Stimulated activated CD4-positive, alpha-beta T cell treated with anti-CD3 and anti-CD28 coated beads, Interleukin-15, amount 100 ng/mL, for 1 hour (primary cell): ENCODE measurements at places on chromosomes 4 and X.

GRCh38 chr4:155759372-155760252, 791 bp downstream of the GUCY1B1 start:
- DNase-seq, result no peak

- DNase-seq, result no peak
Observed at GRCh38 chr4:17709763-17710068, 71.7 kb downstream of the FAM184B start.

DNA sequence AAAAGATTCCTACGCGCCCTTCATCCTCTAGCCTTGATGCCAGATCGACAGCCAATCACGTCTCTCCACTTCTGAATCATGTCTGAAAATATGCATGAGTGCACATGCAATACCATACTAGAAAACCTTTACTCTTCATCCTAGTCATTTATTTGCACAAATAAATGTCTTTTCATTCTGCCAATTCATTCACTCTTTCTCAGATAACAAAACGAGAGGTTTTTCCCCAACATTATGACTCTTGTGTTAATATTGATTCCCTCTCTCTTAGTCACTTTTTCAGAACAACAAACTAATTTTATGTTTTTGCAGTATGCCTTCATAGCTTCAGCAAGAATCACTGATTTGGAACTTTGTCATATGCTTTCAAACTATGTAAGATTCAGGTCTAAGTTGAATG, 549.4 kb upstream of the GALNT7 start:
- no peak for DNase-seq

GRCh38 chr4:147492306-147492705, 11.4 kb downstream of the EDNRA start:
- no peak for DNase-seq

DNA sequence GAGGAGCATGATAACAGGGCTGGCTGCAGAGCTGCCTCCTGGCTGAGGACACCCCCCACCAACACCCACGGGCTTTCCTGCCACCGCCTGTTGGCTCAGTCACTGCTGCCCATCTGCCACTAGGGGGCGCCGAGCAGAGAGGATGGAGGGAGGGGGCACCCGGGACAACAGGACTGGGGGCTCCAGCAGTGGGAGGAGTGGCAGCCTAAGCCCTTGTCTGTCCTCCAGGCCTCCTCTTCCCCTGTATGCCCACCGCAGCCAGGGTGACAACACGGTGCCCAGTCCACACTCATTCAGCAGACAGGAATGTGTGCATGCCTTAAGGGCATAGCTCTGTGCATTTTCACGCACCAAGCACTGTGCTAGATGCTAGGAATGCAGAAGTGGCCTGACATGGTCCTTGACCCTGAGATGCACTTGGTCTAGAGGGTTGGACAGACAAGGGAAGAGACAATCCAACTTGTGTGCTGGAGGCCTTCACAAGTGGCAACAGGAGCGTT, 149.9 kb downstream of the AMMECR1 start:
- DNase-seq, result peak; percentile 12

GRCh38 chr4:5032813-5033212, 13.6 kb upstream of the CYTL1 start:
- DNase-seq, result no peak

DNA sequence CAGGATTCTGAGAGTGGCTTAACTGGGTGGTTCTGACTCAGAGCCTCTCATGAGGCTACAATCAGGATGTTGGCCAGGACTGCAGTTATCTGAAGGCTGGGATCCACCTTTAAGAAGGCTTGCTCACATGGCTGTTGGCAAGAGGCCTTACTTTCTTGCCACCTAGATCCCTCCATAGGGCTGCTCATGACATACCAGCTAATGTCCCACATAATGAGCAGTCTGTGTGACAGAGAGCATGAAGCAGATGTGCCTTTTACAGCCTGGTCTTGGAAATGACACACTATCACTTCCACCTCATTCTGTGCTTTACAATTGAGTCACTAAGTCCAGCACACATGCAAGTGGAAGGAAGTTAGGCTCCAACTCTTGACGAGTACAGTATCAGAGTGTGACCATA, 4.3 kb upstream of the RBM3 start:
- DNase-seq, result no peak

GRCh38 chr4:142367418-142368180, 478.5 kb downstream of the INPP4B start:
- DNase-seq, result no peak

DNA sequence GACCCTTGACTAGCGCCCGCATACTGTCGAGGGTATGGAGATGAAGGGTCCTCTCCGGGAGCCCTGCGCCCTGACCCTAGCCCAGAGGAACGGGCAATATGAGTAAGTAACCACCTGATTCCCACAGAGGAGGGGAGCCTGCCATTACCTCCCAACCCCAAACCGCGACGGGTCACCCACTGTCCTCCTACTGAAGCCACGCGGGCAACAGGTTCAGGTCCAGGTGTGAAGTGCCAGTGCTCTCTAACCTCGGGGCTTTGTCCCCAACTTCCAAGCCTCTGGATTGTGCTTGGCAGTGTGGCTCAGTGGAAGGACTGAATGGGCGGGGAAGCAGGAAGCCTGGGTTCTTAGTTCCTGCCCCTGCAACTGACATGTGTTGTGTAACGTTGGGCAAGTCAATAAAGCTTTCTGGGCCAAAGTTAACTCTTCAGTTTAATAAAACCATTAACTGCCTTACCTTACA, 694 bp downstream of the OCRL start:
- no peak for DNase-seq

DNA sequence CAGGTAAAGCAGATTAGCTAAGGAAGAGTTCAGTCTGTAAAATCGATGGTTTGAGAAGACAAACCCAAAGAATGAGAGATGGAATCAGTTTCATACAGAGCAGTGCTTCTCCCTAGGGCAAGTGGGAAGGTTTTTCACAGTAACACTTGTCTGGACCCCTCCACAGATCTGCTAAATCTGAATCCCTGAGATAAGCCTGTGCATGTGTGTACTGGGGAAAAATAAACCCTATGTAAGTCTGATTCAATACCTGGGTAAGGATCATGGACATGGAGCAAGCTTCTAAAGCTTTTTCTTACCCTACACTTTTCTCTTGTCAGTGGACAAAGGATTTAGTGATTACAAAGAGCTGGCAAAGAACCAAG, 13.6 kb downstream of the ELOVL6 start:
- no peak for DNase-seq

GRCh38 chrX:131752493-131753198, 208.8 kb downstream of the OR13H1 start:
- no peak for DNase-seq

GRCh38 chr4:159235779-159236368, 133.0 kb downstream of the RAPGEF2 start:
- no peak for DNase-seq

- DNase-seq, result no peak
Observed at GRCh38 chr4:87188932-87189331, 31.5 kb downstream of the KLHL8 start.

GRCh38 chr4:183082053-183082452, 17.0 kb upstream of the WWC2 start:
- no peak for DNase-seq

DNA sequence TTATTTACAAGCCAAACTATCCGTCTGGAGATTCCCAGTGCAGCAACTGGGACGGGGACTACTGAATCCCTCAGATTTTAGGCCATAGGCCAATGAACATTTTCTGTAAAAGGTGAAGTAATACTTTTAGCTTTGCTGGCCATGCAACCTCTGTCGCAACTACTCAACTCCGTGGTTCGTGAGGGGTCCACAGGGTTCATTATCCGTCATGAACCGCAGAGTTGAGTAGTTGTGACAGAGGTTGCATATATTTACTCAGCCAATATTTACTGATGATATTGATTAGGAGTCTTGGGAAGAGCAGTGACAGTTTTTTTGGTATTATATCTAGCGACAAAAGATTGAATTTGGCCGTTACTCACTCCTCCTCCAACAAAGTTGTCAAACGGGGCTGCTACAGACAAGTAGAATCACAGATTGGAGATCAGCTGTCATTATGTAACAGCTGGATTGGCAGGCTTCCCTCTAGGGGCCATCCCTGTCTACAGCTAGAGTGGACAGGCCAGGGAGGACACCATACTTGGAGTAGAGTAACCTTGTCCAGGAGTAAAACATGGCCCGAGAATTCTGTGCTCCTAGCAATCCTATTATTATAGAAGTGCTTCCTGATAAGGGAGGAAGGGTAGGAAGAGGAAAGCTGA, 37.2 kb upstream of the CD38 start:
- no peak for DNase-seq

GRCh38 chr4:121076416-121076815, 4.1 kb upstream of the NDNF start:
- DNase-seq, result no peak

- no peak for DNase-seq
Observed at GRCh38 chrX:28979877-28980276, 392.6 kb downstream of the IL1RAPL1 start.

GRCh38 chr4:77920371-77920770, 57.7 kb downstream of the MRPL1 start:
- DNase-seq, result no peak

GRCh38 chrX:139423186-139423585, 107.4 kb upstream of the F9 start:
- no peak for DNase-seq

- DNase-seq, result no peak
Observed at GRCh38 chr4:106647451-106647850, 278.9 kb upstream of the GIMD1 start.

DNA sequence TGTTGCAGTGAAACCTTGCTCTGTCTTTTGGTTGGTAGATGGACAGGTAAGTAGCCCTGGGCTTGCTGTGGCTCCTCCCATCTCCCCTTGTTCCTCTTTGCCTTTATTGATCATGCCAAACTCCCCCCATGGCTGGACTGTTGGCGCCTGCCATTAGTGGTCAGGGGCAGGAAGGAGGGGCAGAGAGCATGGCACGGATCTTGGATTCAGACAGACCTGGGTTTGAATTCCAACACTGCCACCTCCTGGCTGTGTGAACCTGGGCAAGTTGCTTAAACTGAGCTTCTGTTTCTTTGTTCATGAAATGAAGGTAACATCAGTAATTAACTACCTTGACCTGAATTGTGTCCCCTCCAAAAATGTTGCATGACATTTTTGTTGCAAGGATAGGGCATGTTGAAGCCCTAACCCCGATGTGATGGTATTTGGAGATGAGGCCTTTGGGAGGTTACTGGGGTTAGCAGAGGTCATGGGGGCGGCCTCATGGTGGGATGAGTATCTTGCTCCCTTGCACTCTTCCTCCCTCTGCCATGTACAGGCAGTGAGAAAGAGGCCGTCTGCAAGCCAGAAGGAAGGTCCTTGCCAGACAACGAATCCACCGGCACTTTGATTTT, 6.0 kb downstream of the SLC2A9 start:
- no peak for DNase-seq

DNA sequence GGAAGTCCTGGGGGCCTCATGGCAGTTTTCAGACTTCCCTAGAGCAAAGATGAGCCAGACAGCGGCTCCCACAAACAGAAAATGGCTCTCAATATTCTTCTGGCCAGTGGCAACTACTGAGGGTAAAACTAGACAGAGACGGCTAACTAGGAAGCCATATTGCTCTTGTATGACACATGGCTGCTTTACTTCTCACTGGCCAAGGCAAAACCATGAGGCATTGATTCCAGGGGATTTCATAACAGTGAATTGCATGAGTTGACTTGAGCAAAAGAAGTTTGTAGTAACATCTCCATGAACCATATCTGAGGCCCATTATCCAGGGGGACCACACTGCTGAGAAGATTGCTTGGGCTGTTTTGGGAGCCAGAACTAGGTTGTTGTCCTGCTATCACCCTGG, 13.7 kb upstream of the TLR8 start:
- no peak for DNase-seq

GRCh38 chr4:19194672-19195071, 1057.0 kb upstream of the SLIT2 start:
- DNase-seq, result no peak

DNA sequence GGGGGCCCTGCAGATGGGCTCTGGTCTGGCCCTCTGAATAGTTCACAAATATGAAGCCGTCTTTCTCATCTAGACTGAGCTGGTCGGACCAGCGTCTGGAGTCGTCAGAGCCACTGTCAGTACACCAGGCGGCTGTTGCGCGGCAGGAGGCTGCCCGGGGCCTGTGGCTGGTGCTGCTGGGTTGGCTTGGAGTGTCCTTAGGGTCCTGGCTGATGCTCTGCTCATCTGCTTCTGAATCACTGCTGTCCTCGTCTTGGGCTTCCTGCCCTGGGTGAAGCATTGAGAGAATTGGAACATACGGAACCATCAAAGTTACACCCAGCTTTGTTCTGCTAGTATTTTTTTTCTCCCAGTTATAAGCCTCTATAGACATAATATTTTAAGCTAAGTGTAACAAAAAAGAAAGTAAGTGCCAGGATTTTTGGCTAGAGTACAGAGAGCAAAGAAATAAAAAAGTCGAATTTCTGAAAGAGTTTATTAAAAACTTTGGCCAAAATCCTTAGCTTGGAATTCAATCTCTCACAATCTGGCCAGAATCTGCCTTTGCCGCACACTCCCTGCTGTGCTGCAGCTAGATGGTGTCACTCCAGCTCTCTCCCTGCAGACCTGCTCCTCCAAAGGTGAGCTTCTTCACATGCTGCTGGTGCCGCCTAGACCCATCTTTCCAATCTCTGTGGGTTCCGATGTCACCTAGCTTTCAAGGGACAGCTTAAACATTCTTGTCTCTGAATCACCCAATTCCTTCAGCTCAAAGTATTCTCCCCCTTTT, 96.2 kb downstream of the CDS1 start:
- DNase-seq, result no peak

GRCh38 chr4:57607566-57608180, 497.5 kb upstream of the IGFBP7 start:
- no peak for DNase-seq

DNA sequence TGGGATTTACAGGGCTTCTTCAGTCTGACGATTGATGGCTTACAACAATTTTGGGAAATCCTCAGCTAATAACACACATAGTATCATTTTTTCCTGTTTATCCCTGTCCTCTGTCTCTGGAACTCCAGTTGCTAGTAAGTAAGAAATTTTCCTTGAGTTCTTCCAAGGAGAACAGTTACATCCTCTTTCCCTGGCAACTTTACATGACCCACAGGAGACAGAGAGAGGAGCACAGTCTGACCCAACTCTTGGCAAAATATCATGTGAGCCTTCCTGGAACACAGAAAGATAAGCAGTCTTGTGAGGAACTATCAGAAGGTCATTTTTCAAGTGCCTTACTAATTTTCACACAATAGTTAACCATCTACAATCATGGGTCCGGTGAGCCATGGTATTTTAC, 578.7 kb upstream of the PABPC4L start:
- no peak for DNase-seq

DNA sequence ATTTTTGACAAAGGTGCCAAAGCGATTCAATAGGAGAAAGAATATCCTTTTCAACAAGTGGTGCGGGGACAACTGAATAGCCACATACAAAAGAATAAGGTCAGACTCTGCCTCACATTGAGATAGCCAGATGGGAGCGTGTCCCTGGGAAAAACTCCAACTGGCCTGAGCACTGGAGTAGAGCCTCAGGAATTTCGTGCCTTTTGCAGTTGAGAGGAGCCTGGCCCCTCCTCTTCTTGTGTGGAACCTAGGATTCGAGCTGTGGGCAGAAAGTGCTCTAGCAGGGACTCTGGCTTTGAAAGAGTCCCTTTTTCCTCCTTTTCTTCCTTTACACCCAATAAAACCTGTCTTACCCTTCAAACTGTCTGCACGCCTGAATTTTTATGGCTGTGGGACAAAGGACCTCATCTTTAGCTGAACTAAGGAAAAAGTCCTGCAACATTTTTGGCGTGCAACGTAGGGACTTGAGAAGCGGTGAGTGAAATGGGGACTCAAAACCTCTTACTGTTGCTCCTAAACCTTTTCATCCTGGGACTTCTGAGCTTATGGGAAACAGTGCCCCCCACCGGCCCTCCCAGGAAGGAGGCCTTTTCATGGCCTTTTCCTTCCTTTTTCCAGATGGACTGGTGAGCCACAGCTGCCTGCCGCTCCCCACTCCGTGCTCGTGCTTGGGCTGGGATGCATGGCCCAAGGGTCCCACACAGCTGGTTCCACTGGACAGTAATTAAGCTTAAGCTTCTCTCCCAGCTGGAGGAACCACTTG, 68.6 kb downstream of the BMP15 start:
- DNase-seq, result no peak
